ENCODE measurements at places on chromosomes 6 and 20.

DNA sequence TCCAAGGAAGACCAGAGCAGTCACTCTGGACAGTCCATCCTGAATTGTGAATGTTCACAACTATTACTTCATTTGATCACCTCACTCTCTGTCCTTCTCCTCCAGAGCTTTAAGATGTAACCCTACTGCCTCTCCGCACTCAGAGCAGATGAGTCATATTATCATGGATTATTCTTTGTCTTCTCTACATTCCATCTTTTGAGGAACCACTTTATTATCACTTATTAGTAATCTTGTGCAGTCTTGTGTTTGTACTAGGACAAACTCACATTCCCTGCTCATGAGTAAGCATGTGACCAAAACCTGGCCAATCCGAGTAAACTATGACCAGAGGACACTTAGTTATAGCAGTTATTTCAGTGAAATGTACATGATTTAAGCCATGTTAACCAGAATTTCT is 401.5 kb upstream of the ADGRB3 start:
- no peak for DNase-seq

GRCh38 chr6:118659513-118660217 is 8.3 kb upstream of the CEP85L start:
- no peak for DNase-seq

GRCh38 chr6:16437984-16438383 is 199.6 kb downstream of the GMPR start:
- DNase-seq, result no peak

- no peak for DNase-seq
These were observed 297.3 kb downstream of the PHACTR1 start for GRCh38 chr6:13013681-13014503.

DNA sequence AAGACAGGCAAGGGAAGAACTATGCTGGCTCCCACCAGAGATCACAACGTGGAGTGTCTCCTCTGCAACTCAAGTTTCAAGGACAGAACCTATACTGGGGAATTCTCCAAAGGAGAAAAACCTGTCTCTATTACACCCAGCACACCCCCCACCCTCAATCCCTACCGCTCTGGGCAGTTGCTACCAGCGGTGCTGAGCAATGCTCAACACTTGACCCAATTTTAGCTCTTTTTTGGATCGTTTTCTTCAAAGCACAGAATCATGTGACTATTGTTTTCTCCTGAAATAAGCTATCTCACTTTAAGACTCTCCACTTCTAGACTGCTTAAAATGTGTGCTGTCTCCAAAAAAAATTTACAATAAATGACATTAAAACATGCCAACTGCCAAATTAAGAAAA is 23.3 kb downstream of the MAP7 start:
- no peak for DNase-seq

DNA sequence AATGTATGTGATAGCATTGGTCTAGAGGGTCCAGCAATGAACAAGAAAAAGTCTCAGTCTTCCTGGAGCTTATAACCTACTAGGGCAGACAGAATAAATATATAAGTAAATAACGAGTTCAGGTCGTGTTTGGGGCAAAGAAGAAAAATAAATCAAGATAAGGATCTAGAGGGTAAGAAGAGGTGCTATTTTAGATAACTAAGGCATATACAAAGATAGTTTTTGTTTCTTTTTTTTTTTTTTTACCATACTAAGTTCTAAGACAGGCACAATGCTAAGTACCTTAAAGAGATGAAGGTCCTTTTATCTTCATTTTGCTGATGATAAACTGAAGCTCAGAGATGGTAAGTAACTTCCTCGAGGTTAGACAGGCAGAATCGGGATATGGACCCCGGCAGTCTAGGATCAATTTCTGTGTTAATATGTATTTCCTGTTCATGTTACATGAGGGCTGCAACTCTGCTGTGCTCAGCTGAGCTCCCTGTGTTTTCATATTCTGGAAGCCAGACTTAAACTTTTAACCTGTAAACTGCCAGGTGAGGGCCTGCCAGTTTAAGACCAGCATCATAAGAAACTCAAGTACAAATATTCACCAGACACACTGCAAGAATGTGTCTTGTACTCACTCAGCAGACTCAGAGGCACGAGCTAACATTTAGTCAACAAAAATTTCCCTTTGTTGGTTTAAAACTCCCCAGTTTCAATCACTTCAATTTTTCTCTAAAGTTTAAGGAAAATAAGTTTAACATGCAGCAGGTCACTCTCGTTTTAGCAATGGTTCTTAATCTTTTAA is 23.3 kb downstream of the SESN1 start:
- no peak for DNase-seq

DNA sequence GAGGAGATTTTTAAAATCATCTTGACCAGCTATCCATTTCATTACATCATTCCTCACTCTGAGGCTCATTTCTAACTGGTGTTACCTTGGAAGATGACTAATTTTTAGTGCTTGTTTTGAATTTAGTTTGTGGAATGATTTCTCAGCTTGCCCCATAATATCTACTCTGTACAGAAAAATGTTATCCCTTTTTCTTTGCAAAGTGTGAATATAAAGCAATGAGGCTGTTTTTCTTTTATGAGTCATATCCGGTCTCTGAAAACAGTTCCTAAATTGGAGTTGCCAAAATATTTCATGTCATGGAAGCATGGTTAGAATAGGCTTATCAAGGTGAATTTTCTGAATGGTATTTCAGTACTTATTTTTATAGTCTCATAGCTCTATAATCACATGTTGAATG is 43.8 kb downstream of the FUT9 start:
- DNase-seq, result no peak

DNA sequence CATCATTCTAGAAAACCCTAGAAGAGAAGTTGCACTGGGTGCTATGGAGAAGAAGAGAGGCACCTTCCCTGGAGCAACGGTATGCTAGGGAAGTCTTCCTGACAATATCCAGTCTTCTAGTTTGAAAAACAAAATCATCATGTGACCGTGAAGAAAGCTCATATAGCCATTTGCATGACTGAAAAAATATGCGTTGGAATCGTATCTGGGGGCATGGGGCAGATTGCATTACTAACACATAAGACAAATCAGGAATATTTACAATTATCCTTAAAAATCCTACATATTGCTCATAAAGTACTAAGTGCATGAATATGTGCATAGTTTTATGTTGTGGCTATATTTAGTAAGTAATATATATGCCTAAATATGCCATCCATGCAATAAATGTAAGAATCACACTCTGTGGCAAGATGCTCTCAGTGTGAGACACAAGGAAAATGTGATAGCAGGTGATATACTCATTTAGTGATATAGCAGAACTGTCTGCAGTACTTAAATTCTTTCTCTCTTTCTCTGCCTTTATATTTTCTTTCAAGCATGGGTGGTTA is 26.8 kb downstream of the HTR1E start:
- DNase-seq, result no peak

- no peak for DNase-seq
These were observed 5.4 kb downstream of the PPDPF start for GRCh38 chr20:63525971-63526370.

DNA sequence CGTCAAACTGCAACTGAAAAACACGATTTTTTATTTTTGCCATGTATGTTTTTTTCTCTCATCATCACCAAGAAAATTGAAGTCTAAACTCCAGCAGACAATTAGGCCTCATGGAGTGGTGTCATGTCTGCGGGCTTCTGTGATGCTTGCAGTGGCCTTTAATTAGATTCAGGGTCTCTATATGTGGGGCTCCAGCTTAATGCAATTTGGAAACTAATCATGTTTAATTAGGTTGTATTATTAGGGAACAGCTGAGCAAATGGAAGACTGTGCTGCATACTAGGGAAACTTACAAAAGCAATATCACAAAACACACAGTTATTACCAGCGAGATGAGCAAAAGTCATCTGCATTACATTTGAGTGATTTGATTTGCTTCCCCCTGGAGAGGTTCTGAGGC is 132.9 kb upstream of the PMEPA1 start:
- no peak for DNase-seq

DNA sequence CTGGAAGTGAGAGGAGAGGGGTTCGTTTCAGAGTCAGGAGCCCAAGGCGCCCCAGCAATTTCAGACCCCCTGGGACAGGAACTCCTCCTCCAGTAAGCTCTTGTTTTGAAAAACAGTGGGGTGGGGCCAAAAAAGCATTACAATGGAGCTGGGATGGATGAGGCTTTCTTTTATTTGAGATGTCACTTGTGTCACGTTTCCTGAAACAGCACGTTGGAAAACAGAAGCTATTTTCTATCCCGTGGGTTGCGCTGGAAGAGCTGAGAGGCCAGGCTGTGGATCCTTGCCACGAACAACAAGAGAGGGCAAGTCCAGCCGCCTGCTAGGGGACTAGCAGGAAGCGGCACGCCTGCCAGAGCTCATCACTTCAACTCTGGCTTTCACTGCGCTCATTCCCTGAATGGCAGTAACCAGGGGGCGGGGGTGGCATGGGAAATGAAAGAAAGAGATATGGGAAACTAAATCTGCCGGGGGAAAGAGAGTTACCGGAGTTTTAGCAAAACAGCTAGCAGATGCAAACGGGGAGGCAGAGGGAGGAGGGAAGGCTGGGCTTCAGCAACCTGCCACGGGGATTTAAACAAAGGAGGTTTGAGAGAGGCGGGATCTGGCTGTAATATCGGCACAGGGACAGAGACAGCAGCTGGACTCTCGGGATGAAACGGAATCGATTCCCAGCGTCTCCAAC is 34.6 kb downstream of the GCNT2 start:
- DNase-seq, result no peak

- DNase-seq, result no peak
These were observed 1323.0 kb upstream of the GJE1 start for GRCh38 chr6:140809694-140810101.

DNA sequence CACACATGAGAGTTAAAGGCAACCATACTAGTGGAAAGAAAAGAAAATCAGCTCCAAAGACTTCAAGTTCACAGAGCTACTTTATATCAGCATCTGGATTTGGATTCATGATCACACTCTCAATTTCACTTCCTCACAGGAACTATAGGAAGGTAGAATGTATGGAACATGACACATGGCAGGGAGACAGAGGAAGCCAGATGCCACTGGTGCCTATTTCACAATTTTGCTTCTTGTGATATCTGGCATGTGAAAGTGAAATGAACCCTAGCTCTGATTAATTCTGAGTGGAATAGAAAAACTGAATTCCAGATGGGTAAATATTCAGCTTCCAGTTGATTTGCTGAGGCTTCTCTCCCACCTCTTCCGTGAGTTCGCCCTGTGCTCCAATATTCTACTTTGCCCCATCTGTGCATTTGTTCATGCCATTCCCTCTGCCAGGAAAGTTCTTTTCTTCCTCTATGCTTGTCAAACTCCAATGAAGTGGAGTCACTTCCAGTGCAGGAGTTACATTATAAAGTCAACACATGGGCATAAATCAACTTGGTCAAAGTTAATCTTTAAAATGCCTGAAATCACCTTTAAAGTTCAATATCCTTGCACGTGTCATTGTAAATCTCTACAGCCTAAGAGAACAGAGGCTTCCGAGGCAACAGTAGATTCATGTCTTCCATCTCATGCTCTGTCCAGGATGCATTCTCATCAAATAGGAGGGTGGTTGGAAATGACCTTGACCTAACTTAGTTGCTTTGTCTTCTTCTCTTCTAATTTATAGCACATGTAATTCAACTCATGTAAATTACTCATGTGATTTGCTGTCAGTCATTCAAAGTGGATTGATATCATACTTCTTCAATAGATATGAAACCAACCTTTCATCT is 275.3 kb downstream of the HIVEP2 start:
- no peak for DNase-seq

GRCh38 chr6:107663308-107663707 is 160.8 kb downstream of the SCML4 start:
- no peak for DNase-seq

DNA sequence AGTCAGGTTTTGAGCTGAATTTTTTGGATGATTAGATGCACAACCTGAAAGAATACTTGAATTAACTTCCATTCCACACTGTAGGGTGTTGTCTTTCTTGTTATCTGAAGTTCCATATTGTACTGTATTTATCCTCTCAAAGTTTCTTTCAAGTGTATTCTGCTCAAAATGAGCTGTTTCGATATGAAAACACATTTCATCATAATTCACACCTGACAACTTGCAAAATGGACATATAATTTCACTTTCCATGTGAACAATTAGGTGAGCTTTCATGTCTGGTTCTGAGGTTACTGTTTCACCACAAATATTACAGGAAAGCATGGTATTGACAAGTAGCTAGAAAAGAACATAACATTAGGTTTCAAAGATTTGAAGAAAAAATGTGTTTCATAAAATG is 1.7 kb downstream of the ZUP1 start:
- DNase-seq, result no peak

DNA sequence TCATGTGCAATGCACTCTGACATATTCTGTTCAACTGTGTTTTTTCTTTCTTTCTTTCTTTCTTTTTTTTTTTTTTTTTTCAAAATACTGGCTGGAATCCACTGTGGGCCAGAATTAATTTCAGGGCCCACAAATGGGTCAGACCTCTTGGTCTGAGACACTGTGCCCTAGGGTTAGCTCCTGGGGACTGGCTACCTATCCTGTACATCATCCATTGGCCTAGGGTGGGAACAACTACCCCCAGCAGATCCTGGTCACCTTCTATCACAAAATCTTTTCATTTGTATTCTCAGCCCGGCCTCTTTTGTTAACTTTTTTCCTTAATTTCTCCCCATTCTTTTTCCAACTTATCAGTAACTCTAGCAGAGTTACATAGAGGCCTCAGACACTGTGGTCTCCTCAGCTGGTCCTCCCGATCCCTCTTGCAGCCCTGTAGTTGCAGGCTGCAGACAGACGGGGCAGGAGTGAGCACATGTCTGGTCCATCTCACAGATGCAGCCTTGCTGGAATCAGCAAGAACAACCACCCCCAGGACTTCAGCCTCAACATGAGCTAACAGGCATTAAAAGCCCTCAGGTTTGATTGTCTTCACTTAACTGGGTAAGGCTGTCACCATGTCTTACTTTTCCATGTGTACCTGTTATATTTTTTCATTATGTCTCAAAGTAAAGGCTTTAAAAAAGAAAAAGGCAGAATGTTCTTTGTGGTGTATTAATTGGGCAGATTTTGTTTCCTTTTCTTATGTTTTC is 41.3 kb downstream of the TXLNB start:
- DNase-seq, result peak; percentile 38

GRCh38 chr6:53672237-53672636 is 6.7 kb upstream of the KLHL31 start:
- DNase-seq, result no peak

DNA sequence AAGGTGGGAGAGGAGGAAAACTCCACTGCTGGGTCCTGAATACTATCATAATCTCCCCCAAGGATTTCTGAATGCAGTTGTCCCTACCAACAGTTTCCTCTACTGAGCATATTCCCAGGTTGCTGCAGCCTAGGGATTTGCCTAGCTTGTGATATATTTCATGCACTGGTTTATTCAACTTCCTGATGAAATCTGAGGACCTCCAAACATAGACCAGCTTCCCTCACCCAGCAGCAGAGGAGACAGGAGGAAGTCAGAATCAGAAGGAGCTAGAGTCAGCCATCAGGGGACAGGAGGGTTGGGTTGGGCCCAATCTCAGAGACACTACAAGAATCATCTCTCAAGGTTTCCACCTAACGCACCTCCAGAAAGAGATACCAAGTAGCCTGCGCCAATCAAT is 138.4 kb upstream of the TOP1 start:
- DNase-seq, result no peak

Data from activated T-cell treated with anti-CD3 and anti-CD28 coated beads for 4 hours (primary cell).